Germinal center (tissue), 1 donor: ENCODE measurements at places on chromosomes 7 and 10.

GRCh38 chr10:43461950-43462349 is 25.0 kb downstream of the ZNF487 start:
- peak; percentile 57 for DNase-seq

GRCh38 chr10:112122827-112123226 is 60.7 kb downstream of the GPAM start:
- no peak for DNase-seq

GRCh38 chr10:847868-848267 is 83.6 kb downstream of the LARP4B start:
- DNase-seq: no peak

GRCh38 chr7:99953649-99954048 is 22.2 kb downstream of the AZGP1 start:
- no peak for DNase-seq

GRCh38 chr10:21740989-21741388 is 207.0 kb downstream of the MLLT10 start:
- no peak for DNase-seq

DNA sequence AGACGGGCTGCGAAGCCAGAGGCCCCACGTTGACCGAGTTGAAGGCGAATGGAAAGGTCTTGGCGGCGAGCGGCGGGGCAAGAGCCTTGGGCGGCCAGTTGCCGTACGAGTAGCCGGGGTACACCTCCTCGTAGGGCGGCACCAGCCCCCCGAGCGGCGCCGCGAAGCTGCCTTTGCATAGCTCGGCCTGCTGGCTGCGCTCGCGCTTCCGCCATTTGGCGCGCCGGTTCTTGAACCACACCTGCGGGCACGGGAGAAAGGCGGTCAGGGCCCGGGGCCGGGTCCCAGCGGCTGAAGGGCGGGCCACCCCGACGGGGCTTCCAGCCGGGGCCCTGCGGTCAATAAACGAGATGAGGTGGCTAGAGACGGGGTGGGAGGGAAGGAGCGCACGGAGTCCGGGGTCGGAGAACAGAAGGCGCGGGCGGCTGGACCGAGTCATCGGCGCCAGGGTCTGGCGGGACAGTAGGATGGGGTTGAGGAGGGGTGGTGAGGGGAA is 4.8 kb downstream of the ELOVL3 start:
- DNase-seq: peak; percentile 63

GRCh38 chr7:15554081-15554480 is 7.7 kb downstream of the AGMO start:
- no peak for DNase-seq

- peak; percentile 54 for DNase-seq
Measured at GRCh38 chr7:74617180-74617744, 40.3 kb upstream of the GTF2I start.

DNA sequence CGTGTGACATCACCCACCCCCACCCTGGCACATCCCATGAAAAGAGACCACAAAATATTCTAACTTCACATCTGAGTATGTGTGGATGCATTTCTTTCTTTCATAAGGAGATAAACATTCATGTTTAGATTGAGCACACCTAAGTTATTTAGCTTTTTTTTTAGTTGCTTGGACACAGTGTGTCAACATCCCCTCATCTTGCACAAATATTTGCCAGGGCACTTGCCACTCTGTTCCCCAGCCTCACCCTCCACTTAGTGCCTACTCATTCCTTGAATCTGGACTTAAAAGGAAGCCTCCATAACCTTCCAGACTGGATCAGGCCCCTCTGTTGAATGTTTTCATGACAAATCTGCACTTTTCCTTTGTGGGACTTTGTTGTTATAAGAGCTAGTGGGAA is 338.9 kb upstream of the IGFBP3 start:
- DNase-seq: no peak

- peak; percentile 33 for DNase-seq
Measured at GRCh38 chr7:2698581-2699288, 10.7 kb downstream of the AMZ1 start.

GRCh38 chr7:150993511-150993910 is 2.7 kb downstream of the NOS3 start:
- DNase-seq: no peak

DNA sequence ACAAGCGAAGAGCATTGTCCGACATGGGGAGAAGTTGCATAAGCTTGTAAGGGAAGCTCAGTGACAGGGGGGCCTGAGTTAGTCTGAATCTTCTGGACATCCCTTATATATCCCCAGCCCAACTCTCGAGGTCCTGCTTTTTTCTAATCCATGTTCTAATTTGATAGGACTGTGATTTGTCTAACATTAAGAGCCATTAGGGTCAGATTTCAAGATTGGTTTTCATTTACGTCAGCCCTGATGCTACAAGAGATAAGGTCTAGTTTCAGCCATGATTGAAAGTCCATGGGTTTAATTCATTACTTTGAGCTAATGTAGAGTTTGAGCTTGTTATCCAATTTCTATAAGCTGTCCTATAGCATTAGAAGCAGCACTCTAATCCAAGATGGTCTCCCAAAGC is 20.3 kb downstream of the TLX1 start:
- DNase-seq: no peak

- DNase-seq: no peak
Measured at GRCh38 chr10:778626-779330, 89.3 kb upstream of the DIP2C start.

DNA sequence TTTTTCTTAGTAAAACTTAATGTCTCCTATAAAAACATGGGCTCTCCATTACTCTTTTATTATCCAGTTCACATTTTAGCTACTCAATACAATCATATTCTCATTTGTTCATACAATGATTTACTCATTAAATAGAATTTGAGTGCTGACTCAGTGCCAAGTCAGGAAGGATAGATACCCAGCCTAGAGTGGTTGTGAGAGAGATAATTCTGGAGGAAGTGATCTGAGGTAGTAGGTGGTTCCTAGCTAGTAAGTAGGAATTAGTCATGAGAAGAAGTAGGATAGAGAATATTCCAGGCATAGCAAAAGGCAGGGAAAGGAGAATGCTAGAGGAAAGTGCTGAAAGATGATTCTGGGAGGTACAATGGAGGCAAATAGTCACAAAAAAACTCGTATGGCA is 133.5 kb upstream of the MBL2 start:
- DNase-seq: no peak

- no peak for DNase-seq
Measured at GRCh38 chr7:83270407-83270806, 107.7 kb upstream of the PCLO start.

- DNase-seq: no peak
Measured at GRCh38 chr10:11444155-11444530, 167.3 kb downstream of the USP6NL start.

DNA sequence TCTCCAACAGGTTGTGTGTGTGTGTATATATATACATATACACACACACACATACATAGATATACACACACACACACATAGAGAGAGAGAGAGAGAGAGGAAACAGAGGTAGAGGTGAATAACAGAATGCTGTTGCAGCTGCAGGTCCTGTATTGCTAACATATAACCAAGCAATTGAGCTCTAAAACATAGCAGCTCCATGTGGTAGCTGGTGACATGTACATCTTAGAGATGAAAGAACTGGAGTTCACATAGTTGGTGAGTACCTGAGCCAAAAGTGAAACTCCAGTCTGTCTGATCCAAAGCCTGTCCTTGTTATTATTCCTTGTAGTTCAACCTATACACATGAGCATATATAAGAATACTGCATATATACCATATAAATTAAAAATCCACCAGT is 152.9 kb upstream of the CSTF2T start:
- DNase-seq: no peak
